ENCODE measurements at places on chromosomes 4 and X.

DNA sequence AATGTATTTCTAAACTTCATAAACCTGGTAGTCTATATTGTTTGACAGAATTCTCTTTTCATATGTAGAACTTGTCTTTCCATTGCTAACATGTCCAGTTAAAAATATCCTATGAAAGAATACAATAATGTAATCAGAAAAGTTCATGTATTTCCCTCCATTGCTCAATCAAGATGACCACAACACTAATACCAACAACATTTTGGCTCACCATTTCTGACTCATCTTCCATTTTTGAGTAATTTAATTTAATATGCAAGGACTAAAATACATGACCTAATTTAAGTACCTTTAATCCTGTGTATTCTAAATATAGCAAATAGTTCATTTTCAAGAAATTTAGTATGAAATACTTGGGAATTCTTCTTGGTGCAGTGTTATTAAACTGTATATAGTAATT is 239.5 kb upstream of the GPC4 start:
- DNase-seq: no peak

DNA sequence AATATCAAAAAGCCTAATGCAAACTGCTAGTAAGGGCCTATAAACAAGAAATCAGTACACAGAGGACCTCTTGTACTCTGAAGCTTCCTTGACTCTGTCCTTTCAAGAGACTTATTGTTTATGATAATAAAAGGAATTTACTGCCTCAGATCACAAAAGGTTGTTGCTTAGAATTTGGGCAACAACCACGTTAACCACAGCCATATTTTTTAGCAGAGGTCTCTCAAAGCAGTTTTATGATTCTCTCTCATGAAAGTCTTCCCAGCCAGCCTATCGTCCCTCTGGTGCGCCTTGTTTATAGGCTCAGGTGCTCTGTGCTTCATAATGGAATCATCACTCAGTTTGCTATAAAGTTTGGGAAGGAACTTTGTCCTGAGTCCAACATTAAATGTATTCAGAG is 270.6 kb downstream of the RCHY1 start:
- no peak for DNase-seq

GRCh38 chr4:132266374-132266773 is 882.7 kb upstream of the PCDH10 start:
- DNase-seq: no peak

DNA sequence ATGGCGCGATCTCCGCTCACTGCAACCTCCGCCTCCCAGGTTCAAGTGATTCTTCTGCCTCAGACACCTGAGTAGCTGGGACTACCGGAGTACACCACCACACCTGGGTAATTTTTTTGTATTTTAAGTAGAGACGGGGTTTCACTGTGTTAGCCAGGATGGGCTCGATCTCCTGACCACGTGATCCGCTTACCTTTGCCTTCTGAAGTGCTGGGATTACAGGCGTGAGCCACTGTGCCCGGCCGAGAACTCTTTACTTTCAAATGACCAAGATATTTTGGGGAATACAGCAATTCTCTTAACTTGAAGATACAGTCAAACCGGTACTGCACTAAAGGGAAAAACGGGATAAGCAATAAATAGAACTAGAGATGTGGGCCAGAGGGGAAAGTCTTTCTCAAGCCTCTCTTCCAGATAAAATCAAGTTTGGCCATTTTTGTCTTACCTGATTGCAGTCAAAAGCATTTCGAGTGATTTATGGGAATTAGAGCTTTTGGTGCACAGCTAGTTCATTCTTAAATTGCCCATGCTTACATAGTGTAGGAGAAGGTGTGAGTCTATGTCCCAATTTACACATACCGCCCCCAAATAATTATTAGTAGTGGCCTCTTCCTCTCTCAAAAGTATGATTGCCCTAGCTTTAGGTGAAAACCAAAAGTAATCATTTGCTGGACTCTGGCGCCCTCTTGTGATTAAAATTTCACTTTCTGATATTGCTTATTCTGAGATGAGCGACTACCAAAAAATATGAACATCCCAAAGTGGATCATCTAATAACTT is 53.2 kb upstream of the ABCG2 start:
- peak; percentile 29 for DNase-seq

DNA sequence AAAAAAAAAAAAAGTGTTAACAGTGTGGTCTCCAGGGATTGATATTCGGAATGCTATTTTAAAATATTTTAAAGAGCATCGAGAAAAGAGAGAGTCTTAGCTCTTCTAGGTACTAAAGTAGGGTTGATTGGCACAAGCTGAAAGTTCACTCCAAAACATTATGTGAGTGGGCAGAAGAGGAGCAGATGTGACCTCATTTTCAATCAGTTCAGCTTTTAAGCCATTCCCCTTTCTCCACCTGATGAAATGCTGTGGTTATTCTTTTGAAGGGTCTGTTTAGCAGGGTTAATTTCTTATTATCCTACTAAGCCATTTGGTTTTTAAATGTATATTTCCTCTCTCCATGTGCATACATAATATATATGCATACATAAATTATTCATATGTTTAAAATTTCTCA is 69.2 kb downstream of the GALNT7 start:
- no peak for DNase-seq

GRCh38 chr4:115331241-115331640 is 217.8 kb upstream of the NDST4 start:
- no peak for DNase-seq

DNA sequence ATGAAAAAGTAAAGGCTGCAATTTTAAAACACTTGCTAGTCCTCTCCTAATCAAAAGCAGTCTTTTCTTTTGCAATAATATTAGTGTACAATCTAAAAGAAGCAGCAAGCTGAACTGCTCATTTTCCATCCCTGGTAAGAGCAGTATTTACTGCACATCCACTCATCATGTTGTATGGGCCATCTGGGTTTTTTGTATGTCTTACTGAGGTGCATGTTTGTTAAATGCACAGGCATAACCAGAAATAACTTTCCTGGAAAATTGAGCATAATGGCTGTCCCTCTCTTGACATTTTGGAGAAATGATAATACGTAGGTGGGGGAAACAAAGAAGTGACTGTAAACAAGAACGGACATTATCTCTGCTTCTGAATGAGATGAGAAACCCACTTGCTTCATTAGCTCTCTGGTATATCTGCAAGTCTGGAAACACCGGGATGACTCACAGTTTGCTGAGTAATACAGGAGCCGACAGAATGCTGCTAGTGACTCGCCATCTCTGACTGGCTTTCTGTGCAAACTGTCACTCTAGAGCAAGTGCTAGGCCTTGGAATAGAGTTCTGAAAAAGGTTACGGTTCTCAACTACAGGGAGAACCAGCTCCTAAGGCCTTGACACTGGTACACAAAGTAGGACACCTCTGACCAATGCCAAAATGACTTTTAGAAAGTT is 85.7 kb upstream of the MTM1 start:
- DNase-seq: no peak

DNA sequence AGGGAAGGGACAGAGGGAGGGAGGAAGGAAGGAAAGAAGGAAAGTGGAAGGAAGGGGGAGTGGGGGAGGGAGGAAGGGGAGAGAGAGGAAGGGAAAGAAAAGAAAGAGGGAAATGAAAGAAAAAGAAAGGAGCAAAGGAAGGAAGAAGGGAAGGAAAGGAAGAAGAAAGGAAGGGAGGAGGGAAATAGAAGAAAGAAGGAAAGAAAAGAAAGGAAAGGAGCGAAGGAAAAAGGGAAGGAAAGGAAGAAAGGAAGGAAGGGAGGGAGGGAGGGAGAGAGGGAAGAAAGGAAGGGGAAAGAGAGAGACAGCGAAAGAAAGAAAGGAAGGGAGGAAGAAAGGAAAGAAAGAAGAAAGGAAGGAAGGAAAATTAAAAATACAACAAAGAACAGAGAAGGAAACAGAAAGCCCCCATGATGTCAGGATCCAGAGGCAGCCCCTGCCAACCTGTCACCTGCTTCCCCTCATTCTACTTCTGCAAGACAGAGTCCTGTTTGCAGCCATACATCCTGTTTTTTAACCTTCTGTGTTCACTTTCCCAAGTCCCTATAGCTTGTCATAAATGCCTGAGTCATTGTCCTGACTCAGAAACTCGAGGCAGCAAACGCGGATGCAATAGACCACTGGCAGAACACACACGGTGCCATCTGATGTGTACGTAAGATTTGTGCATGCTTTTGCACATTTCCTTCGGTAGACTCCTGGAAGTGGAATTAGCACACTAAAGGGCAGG is 77.0 kb upstream of the C4orf50 start:
- DNase-seq: no peak

DNA sequence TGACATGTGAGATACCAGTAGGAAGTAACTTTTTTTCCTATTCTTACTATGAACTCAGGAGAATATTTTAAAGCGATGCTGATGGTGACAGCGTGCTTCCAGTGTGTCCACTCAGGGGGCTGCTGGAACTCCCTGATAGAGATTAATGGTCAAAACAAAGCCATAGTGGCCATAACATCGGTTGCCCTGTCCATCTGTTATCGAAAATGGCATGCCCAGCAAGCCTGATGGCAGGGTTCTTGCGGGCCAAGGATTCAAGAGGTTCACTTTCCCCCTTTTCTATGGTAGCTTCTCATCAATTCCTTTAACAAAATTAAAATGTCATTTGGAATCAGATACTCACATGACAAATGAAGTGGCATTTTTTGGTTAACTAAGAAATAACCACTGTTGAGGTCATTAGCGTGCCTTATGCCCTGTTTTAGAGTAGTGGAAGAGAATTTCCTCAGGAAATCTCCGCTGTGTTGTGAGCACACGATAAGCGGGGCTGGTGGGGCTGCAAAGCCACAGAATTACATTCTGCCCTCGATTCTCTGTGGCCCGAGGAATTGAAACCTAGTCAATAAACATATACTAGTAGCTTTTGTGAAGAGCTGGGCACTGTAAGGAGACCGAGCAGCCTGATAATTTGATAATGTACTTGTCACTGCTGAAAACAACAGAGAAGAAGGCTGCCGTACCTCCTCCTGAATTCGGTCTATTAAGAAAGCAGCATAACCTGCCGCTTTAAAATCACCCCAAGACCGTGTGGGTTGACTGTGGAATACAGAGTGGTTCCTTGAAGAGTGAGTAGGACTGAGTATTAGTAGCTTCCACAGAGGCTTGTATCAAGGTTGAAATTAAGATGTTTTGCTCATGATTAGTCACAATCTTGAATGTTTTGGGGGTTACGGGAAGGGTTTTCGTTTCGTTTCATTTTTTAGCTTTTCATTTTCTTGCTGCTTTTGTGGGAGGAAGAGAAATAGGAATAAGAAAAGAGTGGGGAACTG is 46.7 kb downstream of the PTCHD1 start:
- DNase-seq: no peak

DNA sequence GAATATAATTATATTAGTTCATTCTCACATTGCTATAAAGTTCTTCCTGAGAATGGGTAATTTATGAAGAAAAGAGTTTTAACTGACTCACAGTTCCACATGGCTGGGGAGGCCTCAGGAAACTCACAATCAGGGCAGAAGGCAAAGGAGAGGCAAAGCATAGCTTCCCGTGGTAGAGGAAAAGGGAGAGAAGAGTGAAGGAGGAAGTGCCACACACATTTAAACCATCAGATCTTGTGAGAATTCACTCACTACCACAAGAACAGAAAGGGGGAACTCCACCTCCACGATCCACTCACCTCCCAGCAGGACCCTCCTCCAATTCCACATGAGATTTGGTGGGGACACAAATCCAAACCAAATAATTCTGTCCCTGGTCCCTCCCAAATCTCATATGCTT is 773.4 kb upstream of the INTU start:
- no peak for DNase-seq

- DNase-seq: peak; percentile 22
Observed at GRCh38 chr4:185504098-185505047, 30.9 kb downstream of the PDLIM3 start.

- no peak for DNase-seq
Observed at GRCh38 chr4:1053080-1053661, 41.7 kb downstream of the FGFRL1 start.

DNA sequence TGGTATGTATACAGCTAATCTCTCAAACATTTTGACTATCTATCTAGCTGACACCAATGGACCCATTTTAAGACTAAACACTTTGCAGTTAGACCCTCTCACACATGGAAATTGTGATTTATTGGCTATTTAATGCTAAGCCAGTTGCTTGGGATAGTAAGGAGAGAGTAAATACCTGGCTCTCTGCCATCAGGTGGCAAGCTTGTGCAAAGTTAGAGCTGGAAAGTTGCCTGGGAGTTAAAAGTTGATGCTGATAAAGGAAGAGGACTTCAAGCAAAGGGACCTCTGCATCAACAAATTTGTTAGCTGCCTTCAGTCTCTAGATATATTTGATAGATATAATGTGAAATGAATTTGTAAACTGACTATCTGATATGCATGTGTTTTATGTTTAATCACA is 61.1 kb downstream of the PACRGL start:
- no peak for DNase-seq

DNA sequence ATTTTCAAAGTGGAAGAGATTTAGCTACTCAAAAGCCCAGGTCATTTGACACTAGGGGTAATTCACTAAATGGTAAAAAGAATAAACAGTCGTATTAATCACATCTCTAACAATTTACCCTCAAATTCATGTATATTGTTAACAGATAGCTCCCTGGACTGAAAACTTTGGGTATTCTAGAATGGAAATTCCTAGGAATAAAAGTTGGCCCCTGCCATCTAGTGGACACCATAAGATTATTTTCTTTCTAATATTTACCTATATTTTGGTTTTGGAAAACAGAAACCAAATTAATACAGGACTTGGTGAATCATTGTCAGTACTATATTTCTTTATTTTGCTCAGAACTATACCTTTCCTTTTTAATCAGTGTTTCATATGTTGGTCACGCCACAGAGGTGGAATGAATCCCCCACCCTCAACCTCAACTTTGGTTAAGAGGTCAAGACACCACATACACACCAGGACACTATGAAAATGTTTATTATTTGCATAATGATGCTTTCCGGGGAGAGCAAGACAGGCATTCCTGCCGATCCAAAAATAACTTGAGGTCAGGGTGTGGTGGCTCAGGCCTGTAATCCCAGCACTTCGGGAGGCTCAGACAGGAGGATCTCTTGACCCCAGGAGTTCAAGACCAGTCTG is 96.2 kb upstream of the APOOL start:
- no peak for DNase-seq
